NCI-H526 treated with DMSO at 0.1 percent for 48 hours (cell line): ENCODE measurements at places on chromosomes 11 and 22.

GRCh38 chr22:50314455-50315288, 7.2 kb upstream of the PLXNB2 start:
- no peak for DNase-seq

DNA sequence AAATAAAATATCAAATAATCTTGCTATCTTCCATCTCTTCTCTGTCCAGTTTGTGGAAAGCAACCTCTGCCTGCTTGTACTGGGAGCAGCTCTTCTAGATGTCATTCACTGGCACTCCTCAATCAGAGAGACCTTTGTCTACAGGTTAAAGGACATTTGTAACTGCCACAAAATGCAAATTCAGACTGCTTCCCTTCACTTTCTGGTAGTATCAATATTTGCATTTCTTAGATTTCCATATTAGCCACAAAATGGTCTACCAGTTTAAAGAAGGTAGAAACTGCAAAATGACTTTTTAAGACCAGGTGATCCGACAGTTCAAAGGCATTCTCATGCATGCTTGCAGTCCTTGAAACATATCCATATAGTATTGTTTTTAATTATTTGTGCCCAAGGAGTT, 51.7 kb upstream of the RCN1 start:
- peak; percentile 98 for DNase-seq

DNA sequence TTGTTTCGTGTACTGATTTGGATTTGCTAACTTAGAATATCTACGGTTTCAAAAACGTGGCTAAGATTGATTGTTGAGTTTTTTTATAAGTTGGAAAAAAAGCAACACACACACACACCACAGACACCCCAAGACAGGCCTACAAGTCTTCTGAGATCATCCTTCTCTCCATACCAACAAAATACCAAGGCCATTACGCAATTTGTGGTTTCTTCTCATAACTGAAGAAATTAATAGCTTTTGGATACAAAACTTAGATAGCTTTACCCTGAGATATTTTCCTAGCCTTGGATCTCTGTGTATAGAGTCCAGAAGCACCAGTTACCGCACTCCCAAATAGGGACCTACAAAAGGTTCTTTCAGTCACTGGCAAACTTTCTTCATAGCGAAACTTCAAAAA, 113.6 kb downstream of the SIK3 start:
- no peak for DNase-seq

GRCh38 chr11:85619499-85619898, 7.6 kb downstream of the DLG2 start:
- DNase-seq = no peak

DNA sequence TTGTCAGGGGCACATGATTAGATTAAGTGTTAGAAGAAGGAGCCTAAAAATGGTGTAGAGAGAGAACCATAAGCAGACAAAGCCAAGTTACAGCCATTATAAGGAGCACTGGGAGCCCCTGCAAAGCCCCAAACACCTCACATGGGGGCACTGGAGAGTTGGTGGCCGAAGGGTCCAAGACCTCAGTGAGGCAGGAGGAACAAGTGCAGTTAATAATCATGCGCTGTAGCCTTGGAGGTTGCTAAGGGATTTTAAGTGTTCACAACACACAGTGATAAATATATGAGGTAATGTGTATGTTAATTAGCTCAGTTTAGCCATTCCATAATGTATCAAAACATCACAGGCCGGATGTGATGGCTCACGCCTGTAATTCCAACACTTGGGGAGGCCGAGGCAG, 54.4 kb upstream of the JAM3 start:
- DNase-seq = no peak

GRCh38 chr11:45272701-45273100, 13.4 kb downstream of the SYT13 start:
- DNase-seq = no peak

GRCh38 chr11:112163875-112164685, at the start of gene IL18:
TSS of gene IL18 (minus strand) at chr11:112164094. CDS start at chr11:112155053, 9,041 bp downstream.
- DNase-seq = no peak

DNA sequence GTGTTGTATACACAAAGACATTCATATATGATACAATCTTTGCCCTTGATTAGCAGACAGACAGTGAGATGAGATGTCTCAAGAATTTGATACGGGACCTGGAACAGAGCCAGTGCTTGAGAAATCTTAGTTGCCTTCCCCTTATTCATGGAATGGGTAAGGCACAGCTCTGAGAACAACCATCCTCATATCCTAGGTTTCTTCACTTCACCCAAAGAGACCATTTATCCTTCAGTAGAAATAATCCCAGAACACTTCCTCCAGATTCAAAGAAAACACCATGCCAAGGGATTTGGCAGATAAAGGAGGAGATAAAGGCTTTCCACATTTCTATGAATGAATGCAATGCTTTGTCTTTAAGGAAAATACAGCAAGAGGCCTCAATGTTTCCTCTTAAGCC, 8.8 kb upstream of the IZUMO1R start:
- no peak for DNase-seq

GRCh38 chr22:42959576-42960509, 55.1 kb downstream of the PACSIN2 start:
- DNase-seq = no peak

DNA sequence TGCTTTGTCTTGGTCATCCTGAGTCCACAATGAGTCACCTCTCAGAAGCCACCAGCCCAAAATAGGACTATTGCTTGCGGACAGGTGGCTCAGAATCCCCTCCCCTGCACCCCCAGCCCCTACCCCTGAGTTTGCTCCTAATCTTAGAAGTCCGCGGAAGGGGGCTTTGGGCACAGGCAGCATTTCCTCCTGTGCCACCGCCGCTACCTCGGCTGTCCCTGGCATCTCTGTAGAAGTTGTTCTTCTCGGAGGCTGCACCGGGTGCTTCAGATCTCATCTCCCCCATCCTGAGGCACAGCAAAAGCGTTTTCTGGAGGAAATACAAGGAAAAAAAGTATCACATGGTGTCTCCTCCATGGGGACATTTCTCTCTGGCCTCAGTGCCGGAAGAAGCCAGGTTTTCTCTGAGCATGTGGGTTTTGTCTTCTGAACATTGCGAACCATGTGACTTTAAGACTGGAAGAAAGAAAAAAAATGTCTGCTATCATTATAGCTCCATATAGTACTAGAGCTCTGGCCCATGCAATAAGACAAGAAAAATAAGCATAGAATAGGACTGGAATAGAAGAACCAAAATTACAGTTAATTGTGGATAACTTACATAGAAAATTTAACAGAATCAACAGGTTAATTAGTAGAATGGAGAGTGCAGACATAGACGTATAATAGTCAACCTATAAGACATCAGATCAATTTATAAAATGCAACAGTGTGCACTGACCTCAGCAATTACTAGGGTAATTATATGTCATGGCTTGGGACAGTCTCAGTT, 63.2 kb downstream of the SHISAL1 start:
- DNase-seq = no peak

DNA sequence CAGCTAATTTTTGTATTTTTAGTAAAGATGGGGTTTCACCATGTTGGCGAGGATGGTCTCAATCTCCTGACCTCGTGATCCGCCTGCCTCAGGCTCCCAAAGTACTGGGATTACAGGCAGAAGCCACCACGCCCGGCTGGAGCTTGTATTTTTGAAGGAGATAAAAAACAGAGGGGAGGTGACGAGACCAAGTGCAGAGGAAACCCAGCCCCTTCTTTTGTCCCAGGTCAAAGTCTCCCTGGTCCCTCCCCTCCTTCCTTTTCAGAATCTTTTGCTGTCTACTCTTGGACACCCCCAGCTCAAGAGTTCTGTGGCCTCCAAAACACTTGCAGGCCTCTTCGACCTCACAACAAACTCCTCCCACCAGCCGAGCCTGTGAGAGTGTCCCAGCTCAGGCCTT, 12.2 kb upstream of the TMEM184B start:
- no peak for DNase-seq

GRCh38 chr22:38716826-38717225, 11.1 kb downstream of the GTPBP1 start:
- no peak for DNase-seq

DNA sequence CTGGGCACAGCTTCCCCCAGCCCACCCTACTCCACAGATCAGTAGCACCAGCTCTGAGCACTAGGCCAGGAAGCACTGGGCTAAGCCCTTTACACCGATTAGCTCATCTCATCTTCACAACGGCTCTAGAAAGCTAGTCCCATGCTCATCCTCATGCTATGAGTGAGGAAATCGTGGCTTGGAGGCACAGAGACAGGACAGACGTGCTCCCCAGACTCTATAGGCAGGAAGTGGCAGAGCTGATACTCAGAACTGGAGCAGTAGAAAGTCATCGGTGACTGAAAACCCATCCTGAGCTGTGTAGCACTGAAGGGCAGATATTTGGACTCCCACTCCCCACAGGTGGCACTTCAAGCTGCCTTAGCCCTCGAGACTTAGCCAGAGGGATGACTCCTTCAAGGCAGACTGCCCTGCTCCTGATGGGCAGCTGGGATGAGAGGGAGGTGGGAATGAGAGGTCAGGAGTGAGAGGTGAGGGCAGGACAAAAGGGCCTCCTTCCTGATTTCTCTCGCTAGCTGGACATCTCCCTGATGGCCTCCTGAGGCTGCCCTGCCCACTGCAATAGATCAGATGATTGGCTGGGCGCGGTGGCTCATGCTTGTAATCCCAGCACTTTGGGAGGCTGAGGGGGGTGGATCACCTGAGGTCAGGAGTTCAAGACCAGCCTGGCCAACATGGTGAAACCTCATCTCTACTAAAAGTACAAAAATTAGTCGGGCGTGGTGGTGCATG, 9.7 kb downstream of the CD5 start:
- no peak for DNase-seq

- DNase-seq = no peak
Measured at GRCh38 chr11:28123151-28123581, 15.0 kb downstream of the METTL15 start.

- DNase-seq = no peak
Measured at GRCh38 chr11:45725776-45726492, 60.5 kb upstream of the CHST1 start.

- no peak for DNase-seq
Measured at GRCh38 chr11:60221181-60221580, 21.8 kb downstream of the MS4A4E start.

- no peak for DNase-seq
Measured at GRCh38 chr11:126948563-126948962, 52.0 kb downstream of the KIRREL3 start.

DNA sequence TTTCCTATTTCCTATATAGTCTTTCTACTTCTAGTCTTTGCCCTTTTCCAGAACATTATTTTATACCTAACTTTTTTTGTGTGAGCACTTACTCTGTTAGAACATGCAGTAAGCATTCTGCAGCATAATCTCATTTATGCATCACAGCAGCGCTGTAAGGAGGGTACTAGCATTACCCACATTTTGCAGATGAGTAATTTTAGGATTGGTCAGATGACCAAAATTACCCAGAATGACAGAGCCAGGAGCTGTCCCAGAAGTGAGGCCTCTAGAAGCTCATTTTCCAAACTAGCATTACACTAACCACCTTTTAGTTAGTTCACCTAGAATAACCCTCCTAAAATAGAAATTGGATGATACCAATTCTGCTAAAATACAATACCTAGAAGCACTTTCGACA, 47.1 kb upstream of the ARHGAP32 start:
- DNase-seq = no peak

DNA sequence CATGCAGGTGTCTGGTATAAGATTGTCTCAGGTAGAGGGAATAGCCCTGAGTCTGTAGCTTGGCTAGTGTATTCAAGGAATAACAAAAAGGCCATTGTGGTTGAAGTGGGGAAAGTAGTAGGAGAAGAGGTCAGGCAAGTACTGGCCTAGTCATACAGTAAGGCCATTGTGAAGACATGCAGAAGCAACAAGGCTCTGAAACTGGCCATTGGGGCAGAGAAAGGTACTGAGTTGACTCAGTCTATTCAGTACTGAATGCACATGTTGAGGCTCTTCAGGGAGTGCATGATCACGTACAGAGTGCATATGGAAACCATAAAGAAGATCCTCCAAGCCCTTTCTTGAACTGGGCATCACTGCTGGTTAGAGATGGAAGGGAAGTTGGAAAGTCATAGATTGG, 477.6 kb downstream of the SOX6 start:
- no peak for DNase-seq

DNA sequence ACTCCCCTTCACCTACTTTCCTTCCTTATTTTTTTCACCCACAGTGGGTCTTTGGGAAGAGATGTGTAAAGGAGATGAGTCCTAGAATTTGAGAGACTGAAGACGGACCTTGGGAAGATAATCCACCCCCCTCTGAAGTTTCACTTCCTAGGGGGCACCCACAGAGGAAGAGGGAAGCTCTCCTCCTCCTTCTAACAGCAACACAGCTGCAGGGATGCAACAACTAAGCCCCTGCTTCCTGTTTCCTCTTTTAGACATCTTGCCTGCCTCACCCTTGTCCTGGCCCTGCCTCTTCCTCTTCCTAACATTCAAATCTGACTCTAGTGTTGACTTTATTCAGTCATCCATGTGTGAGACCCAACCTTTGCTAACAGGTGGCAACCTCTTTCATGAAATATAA, 424.6 kb downstream of the BUD13 start:
- no peak for DNase-seq

DNA sequence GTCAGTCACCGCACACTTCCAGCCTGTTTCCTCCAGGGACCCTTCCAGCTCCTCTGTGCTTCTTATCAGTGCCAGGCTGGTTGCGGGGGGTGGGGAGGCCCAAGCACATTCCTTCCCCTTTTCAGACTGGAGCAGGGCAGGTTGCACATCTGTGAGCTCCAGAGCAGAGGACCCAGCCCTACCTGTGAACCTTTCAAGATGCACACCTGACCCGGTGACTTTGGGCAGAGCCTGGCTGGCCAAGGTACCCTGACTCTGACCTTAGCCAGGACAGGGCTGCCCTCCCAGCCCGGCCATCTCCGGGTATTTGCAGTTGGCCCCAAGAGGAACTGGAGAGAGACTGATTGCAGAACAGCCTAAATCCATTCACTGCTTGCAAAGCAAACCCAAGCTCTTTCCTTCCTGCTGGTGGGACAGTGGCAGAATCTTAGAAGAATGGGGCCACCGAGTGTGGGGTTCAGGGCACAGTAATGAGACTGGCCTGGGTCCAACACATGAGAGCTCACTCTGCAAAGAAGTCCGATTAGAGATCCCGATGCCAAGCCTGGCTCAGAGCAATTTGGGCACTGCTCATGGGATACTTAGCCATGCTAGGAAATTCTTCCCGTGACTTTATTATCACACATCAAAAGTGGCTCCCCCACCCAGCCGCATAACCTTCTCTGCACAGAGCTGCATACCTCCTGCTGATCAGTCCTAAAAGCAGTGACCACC, 64.7 kb upstream of the CCND1 start:
- DNase-seq = no peak

GRCh38 chr11:128627666-128628324, 40.4 kb upstream of the ETS1 start:
- DNase-seq = no peak

DNA sequence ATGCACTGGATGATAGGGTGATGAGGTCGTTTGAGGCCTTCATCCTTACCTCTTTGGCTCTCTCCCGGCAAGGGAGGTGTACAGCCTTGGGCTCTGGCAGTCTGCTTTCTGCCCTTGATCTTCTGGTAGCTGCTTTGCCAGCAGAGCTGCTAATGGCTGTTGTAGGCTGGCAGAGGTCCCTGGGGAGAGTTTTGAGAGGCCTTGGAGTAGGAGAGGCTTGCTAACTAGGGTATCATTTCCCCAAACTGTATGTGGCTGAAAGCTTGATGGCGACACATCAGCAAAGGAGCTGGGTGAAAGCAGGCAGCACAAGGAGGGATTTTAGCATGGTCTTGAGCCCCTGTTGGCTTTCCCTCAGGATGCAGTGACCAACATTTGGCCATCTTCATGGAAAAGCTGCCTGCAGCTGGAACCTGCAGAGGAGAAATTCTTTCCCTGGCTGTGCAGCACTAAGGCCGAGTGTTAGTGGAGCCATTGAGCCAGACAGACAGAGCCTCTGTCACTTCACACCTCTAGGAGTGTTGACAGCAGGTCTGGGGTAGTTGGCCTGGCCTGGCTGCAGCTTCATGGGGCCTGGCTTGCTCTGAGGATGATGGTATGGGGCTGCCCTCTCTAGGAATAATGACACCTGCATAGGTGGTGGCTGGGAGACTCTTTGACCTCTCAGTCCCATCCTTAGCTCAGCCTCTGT, 3.5 kb upstream of the AMPD3 start:
- DNase-seq = peak; percentile 63
